ENCODE measurements at places on chromosomes 5 and 9. TPM values are rescaled to one million over a fixed set of nuclear protein-coding genes. Genes with fewer than 3 reads are reported as not detected.

DNA sequence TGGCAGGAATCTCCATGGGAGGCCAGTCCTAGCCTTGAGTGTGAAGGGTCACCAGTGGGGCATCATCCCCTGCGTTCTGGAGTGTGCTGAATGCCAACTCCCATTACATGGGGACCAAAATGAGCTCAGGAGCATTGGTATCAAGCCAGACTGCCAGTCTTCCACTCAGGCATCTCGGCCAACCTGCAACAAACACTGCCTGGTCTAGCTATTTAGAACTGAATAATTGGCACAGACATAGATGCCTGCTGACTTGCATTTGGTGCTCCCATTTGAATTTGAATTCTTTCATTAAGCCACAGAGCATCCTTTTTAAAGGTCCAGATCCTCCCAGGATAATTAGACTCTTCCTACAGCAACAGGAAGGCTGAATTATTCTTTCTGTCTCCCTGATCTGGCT is 116.6 kb upstream of the ABCA1 start:
- no peak for DNase-seq

- DNase-seq = no peak
These were observed 131.7 kb upstream of the ELL2 start for GRCh38 chr5:96093340-96093739.

DNA sequence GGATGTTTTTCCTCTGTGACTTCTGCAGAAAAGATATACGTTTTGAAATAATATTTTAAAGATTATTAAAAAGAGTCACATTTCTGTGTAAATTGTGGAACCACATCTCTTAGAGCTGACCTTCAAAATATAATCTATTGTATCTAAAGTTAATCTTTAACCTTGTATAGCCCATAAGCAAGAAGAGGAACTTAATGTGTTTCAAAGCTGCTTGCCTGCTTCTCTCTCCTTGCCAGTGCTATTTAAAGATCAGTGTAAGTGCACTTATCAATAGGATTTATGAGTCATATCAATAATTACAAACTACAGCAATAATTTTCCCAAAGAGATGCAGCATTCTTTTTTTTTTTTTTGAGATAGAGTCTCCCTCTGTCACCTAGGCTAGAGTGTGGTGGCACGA is 29.4 kb upstream of the GDA start:
- DNase-seq = no peak

DNA sequence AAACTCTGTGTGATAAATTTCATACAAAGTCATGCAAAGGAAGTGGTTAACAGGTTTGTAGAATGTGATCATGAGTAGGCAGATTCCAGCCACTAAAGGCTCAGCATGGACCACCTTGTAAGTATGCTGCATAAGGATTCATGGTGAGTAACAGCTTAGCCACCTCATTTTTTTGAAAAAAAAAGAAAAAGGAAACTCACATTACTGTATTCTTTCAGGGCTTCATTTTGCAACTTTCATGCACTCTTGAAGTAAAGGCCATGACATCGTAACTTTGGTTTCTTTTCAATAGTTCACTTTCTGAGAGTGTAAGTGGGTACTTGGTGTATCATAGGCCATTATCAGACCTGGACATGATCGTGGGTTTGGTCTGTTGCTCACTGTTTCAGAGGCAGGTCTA is 175.1 kb downstream of the PCSK1 start:
- DNase-seq = no peak

PLAC8L1 gene
- not detected for total RNA-seq

GRCh38 chr9:104923289-104923688 is 4.7 kb downstream of the ABCA1 start:
- DNase-seq = no peak

GFI1B gene
- total RNA-seq = 0.05 TPM

DNA sequence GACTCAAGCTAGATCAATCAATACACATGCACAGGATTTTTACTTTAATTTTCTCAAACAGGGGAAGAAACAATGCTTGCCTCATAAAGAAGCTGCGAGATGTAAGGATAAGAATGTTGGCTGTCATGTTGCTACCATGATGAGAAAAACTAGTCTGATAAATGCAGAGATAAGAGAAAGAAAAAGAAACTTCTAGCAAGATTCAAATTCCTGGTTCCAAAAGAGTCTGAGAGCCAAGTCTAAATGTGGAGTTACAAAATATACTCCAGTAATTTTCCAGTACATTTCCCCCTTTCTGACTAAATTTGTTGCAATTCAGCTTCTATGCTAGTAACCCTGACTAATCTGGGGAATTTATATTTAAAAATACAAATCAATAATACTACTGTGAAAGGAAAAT is 10.4 kb upstream of the ANXA1 start:
- no peak for DNase-seq

SPATA31D3 gene
- total RNA-seq = not detected

DNA sequence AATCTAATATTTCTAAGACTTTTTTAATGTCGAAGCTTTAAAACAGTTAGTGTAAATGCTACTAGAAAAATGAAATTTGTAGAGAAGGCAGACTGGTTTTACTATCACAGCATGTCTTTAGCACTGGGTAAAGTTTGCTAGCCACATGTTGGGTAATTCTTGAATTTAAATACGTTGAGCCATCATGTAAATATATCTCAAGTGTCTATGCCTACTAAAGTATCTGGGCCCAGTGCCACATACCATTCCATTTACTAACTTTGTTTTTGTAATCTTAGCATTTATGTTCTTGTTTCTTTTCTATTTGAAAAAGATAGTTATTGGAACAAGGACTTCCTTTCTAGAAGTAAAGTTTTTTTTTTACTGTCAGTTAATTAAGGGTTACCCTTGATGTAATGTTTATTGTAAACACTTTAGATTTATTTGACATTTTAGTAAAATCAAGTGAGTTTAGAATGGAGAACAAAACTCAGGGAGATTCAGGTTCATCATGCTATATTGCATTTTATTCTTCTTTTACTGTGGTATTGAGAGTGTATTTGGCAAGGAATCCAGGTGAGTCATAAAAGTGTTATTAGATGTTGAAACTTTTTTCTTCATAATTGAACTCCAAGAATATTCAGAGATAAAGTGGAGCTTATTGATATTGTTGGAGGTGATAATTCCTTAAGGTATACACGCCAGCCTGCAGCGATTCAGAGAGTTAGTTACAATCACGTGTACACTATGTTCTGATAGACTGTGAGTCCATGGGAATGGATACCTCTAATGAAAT is 182.4 kb downstream of the CCDC171 start:
- no peak for DNase-seq

DNA sequence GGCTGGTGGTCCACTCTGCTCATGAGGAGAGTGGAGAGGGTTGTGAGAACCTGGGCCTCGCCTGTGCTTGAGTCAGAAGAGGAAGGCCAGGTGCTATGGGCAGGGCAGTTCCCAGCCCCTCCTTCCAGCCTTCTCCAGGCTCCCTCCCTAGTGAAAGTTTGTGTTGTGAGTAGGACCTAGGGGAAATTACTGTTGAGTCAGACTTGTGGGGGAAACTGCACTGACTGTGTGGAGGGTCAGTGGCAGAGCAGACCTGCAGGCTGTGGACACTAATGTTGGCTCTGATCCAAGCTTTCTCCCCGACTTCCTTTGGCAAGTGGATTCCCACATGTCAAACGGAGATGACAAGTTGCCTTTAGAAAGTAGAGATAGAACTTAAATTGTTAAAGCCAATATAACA is 102.6 kb downstream of the ARHGAP26 start:
- no peak for DNase-seq

GALNT12 gene
- total RNA-seq = 34.7 TPM

- DNase-seq = no peak
These were observed 33.8 kb upstream of the TJP2 start for GRCh38 chr9:69140123-69140735.

OSTF1 gene
- total RNA-seq = 28.6 TPM

DNA sequence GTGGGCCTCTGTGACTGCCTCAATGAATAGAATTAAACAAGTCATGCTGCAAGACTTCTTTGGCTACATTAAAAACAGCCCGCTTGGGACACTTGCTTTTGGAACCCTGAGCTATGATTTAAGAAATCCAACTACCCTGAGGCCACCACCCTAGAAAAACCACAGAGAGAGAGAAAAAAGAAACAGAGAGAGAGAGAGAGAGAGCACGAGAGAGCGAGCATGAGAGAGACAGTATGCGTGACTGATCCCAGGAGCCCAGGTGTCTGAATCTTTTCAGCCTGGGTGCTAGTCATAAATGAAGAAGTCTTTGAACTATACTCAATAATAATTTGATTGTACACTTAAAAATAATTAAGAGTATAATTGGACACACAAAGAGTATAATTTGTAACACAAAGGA is 123.1 kb upstream of the FREM1 start:
- no peak for DNase-seq

DNA sequence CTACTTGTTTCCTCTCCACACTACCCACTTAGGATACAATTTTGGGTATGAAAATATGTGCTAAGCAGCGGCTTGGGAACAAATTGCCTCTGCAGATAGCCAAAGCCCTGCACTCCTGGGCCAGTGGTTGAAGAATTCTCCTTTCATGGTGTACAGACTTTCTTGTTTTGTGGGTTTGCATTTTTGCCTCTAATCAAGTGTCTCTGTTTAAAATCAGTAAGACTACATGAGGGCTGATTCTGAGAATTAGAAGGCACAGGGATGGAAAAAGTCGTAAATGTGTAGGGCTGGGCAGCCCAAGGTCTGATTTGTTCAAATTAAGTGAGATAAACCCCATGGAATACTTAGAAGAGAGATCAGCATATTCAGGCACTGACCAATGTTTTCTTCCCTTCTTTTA is 103.7 kb upstream of the CD180 start:
- no peak for DNase-seq

DNA sequence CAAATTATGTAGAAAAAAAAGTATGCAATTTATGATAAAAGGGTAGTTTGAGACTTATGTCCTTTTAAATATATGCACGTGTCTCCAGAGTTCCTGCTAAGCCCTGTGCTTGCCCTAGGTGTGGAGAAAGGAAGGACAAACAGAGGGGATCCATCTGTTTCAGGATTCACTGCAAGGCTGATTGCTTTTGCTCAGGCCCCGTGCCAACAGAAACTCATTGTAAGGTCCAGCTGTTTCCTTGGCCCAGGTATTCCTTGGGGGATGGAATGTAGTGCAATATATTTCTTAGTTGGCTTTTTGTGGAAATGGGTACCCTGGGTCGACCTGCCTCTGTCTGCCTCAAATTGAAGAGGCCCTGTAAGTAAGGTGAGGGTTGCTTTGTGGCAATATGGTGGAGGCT is 268.6 kb upstream of the CLINT1 start:
- DNase-seq = no peak

GMCL2 gene
- not detected for total RNA-seq

PCDHGA9 gene
- total RNA-seq = 0.45 TPM

DNA sequence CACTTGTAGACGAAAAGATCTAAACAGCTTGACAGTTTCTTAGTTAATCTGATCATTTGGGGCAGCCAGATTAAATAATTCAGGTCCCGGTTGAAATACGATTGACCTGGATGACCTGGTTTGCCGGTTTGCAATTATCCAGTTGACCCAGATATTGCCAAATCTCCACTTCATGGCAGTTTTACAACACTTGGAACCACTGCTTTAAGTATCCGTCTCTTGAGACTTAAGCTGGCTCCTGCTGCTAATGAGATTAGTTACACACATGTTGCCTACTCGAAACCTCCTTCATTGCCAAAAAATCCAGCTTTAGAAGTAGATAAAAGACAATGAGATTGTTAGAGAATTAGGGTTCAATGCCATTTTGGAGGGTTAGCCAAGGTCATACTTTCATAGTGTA is 136.2 kb upstream of the HAPLN1 start:
- DNase-seq = no peak

DNA sequence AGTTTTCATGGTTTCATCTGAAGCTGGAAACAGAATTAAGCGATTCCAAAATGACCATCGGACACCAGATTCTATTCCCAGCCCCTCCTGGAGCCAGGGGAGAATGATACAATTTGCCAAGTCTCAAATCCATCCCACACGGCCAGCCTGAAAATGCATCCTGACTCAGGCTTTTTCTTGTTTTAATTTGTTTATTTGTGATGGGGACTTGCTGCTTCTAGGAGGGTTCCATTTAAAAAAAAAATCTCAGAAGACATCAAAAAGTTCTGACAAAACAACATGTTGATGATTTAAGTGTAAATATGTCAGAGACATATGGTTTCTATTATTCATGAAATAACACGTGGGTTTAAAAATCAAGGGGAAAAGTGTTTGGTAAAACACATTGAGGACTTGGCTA is 173.2 kb downstream of the GAS1 start:
- DNase-seq = no peak

- no peak for DNase-seq
These were observed 72.4 kb downstream of the KIAA0825 start for GRCh38 chr5:94545870-94546625.

SGCD gene
- total RNA-seq = 32.3 TPM

GRCh38 chr5:87099968-87100367 is 167.7 kb upstream of the RASA1 start:
- DNase-seq = no peak

GRCh38 chr9:110876929-110877328 is 161.3 kb downstream of the LPAR1 start:
- no peak for DNase-seq

DNA sequence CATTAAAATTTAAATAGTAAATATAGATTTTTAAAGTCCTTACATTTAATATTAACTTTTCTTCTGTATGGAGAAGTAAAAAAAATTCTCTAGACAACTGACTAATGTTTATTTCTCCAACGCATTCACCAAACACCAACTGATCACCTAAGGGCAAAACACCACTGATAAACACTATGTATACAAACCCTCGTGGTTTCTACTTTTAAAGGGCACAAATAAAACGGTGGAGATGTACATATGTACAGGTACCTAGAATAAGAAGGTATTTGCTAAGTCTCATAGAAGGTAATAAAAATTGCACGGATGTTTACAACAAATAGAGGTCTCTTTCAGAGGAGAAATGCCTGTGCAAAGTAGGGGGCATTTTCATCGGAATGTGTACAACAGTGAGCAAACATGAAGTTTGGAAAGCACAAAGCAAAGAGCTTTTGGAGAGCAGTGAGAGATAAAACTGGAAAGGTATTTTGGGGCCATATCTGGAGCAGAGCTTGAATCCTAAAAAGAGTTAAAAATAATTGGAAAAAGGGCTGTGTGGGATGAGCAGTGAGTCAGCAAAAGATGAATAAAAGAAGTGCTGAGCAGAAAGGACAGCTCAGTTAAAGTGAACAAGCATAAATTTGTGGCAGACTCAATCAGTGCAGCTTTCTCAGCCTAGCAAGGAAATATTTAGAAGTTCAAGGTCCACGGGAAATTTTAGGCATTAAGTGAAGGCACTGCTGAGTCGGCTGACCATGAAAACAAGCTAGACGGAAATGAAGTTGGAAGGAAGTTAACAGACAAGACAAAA is 160.0 kb downstream of the TMEM161B start:
- peak; percentile 20 for DNase-seq

FBXW11 gene
- 50.6 TPM for total RNA-seq

GPR150 gene
- not detected for total RNA-seq

SPATA31A3 gene
- not detected for total RNA-seq

DNA sequence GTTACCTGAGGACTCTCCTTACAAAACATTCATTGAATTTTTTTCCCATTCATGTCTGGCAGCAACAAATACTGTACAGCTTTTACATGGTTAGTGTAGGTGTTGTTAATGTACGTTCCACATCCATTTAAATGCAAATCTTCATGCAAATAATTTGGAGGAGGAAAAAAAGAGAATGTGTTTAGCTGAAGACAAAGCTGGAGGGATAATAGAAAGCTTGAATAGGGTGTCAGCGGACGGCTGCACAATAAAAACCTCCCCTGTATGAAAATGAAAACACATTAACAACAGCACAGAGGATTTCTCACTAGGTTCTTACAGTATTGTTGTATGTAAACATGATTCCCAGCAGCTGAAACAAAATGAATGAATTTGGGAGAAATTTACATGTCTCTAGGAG is 231.5 kb downstream of the ZNF608 start:
- DNase-seq = no peak

Measured in SK-MEL-5 (cell line).